ENCODE measurements at places on chromosomes 4 and X.

GRCh38 chr4:6991771-6992557, 51.2 kb upstream of the TADA2B start:
- no peak for DNase-seq

GRCh38 chrX:153520287-153520917, 3.0 kb downstream of the ATP2B3 start:
- no peak for DNase-seq

DNA sequence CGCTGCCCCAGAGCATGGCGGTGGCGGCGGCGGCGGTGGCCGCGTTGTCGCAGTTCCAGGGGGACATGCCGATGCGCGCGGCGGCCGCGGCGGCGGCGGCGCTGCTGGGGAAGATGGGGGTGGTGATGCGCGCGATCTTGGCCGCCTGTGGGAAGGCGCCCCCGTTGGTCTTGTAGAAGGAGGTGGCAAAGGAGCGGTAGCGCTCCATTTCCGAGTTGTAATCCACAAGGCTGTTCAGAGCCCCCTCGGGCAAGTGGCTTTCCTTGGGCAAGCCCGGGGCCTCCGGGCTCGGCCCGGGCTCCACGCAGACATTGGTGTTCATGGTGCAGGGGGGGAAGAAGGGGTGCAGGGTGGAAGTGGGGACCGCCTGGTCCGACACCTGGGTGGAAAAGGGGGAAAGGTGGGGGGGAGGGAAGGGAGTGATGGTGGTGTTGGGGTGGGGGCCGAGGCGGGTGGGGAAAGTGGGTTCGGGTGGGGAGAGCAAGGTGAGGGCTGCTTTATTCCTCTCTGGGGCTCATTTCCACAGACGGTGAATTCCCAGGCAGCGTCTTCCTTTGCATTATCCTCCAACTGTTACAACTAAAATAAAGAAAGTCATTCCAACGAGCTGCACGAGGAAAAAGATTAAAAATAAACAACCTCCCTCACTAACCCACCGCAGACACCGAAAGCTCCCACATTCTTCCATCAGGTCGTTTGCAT, 3.1 kb downstream of the CXXC4 start:
- DNase-seq: no peak

- DNase-seq: no peak
These were observed 7.7 kb upstream of the HAND2 start for GRCh38 chr4:173537613-173538147.

GRCh38 chrX:1427756-1428155, 25.0 kb downstream of the ASMTL start:
- DNase-seq: no peak

DNA sequence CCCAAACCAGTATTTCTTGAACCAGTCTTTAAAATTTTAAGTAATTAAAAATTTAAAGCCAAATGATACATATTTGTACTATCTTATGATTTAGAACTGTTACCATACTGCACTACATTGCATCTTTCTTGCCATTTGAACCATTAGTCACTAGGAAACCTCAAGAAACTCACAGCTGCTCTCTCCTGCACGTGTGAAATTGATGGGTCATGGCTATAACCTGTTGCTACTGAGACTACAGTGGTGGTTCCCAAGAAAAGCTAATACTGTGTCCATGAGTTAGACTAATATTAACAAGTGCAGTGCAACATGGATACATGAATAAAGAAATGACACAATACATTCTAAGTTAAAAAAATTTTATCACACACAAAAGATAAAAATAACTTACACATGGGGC, 88.4 kb downstream of the PDE5A start:
- no peak for DNase-seq

Measured in stimulated activated CD4-positive, alpha-beta T cell treated with anti-CD3 and anti-CD28 coated beads, TNF-alpha, amount 100 ng/mL, for 4 hours (primary cell).